Colonic mucosa (tissue), 4 donors: ENCODE measurements at places on chromosomes 4 and X. TPM values are rescaled to one million over a fixed set of nuclear protein-coding genes. Genes with fewer than 3 reads are reported as not detected.

- H3K27me3 ChIP-seq = no peaks in the 10 kb centered on the region
- no peak overlapping the region for H3K4me3 ChIP-seq
- no peaks in the 10 kb centered on the region for H3K4me1 ChIP-seq
- H3K36me3 ChIP-seq = no peaks in the 10 kb centered on the region
- peak overlapping the region; percentile 41 for H3K27ac ChIP-seq
These were observed 99.4 kb upstream of the PGRMC2 start for GRCh38 chr4:128386761-128387599.

DNA sequence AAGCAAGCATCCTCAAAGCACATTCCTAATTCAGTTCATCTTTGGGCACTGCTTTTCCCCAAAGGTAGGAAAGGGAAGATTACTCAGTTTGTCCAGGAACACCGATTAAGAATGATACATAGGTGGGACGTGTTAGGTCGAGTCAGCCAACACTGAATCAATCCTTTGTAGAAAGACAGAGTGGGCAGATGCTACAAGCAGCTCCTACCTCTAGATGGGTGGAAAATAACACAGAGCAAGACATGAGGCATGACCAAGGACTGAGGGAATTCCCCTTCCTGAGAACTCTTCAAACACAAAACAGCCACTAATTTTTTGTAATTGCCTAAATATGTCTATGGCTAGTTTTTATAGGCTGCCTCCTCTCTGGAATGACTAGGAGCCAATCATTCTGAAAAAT lies 331.7 kb downstream of the HNRNPD start:
- no peaks in the 10 kb centered on the region for H3K36me3 ChIP-seq
- peaks cover 3% of the 10 kb centered on the region for H3K4me1 ChIP-seq
- DNase-seq = no peak
- no peak overlapping the region for H3K4me3 ChIP-seq
- no peak overlapping the region for H3K27ac ChIP-seq
- peaks cover 12% of the 10 kb centered on the region for H3K27me3 ChIP-seq

SLIT2 gene
- 2.0 TPM for total RNA-seq

- H3K36me3 ChIP-seq = peaks cover 6% of the 10 kb centered on the region
- H3K4me1 ChIP-seq = peaks cover 32% of the 10 kb centered on the region
- DNase-seq = no peak
- H3K27me3 ChIP-seq = no peaks in the 10 kb centered on the region
These were observed 8.2 kb downstream of the WDR1 start for GRCh38 chr4:10108391-10108790.

- no peaks in the 10 kb centered on the region for H3K36me3 ChIP-seq
- no peaks in the 10 kb centered on the region for H3K4me1 ChIP-seq
- H3K4me3 ChIP-seq = no peak overlapping the region
These were observed 102.8 kb downstream of the ITIH6 start for GRCh38 chrX:54695231-54695630.

GRCh38 chr4:141294306-141294705 lies 73.6 kb downstream of the ZNF330 start:
- no peak for DNase-seq
- H3K4me3 ChIP-seq = no peak overlapping the region
- no peaks in the 10 kb centered on the region for H3K36me3 ChIP-seq
- H3K27me3 ChIP-seq = no peaks in the 10 kb centered on the region
- no peak overlapping the region for H3K27ac ChIP-seq

GIMD1 gene
- total RNA-seq = not detected

GRCh38 chr4:18021470-18021719 lies 160 bp downstream of the LCORL start:
- peak overlapping the region; percentile 93 for H3K4me3 ChIP-seq
- H3K27me3 ChIP-seq = no peaks in the 10 kb centered on the region
- peak overlapping the region; percentile 98 for H3K27ac ChIP-seq
- H3K4me1 ChIP-seq = peaks cover 9% of the 10 kb centered on the region

GRCh38 chr4:100895556-100896197 lies 377.9 kb upstream of the EMCN start:
- no peak for DNase-seq
- H3K36me3 ChIP-seq = no peaks in the 10 kb centered on the region
- H3K4me1 ChIP-seq = no peaks in the 10 kb centered on the region
- H3K4me3 ChIP-seq = no peak overlapping the region
- H3K27me3 ChIP-seq = no peaks in the 10 kb centered on the region
- no peak overlapping the region for H3K27ac ChIP-seq

- no peaks in the 10 kb centered on the region for H3K36me3 ChIP-seq
- H3K27ac ChIP-seq = peak overlapping the region; percentile 75
- H3K27me3 ChIP-seq = no peaks in the 10 kb centered on the region
- H3K4me3 ChIP-seq = no peak overlapping the region
- DNase-seq = peak; percentile 46
These were observed 97.0 kb downstream of the AFAP1 start for GRCh38 chr4:7842384-7843279.

- H3K4me1 ChIP-seq = no peaks in the 10 kb centered on the region
- no peak for DNase-seq
- no peaks in the 10 kb centered on the region for H3K36me3 ChIP-seq
- H3K27ac ChIP-seq = no peak overlapping the region
- H3K4me3 ChIP-seq = no peak overlapping the region
- H3K27me3 ChIP-seq = no peaks in the 10 kb centered on the region
These were observed 95.1 kb downstream of the GBA3 start for GRCh38 chr4:22787753-22788375.

GRCh38 chr4:1466034-1466862 lies 60.0 kb upstream of the NKX1-1 start:
- no peaks in the 10 kb centered on the region for H3K36me3 ChIP-seq
- no peak overlapping the region for H3K27ac ChIP-seq
- H3K27me3 ChIP-seq = peaks cover 8% of the 10 kb centered on the region

DNA sequence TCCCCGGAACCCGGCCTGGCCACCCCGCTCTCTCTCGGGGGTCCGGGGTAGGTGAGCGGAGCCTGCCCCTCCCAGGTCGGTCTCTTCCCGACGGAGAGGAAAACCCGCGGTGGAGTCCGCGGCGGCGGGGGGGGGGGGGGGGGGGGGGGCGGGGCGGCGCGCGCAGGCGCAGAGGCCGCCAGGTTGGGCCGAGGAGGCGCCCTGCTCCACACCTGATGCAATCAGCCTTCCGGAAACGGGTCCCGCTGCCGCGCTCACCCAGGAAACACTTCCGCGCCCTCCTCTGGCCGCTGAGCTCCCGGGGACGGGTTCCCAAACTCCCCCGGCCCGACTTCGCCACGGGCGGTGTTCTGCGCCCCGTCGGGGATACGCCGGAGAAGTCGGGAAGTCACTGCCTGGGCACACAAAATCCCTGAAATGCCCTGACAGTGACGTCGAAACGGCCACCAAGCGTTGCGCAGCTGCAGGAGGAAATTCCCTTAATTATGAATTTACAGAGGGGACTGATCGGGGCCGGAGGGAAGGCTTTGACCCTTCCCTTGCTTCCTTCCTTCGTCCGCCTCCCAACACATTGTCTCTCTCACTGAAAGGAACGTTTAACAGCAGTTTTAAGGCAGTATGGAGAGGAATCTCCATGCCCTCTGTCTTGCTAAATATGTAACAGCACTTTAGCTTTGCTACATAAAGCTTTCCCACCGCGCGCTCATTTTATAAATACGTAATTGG lies 2.1 kb upstream of the APBB2 start:
- peak overlapping the region; percentile 56 for H3K27ac ChIP-seq
- DNase-seq = peak; percentile 83
- peaks cover 4% of the 10 kb centered on the region for H3K4me1 ChIP-seq
- H3K4me3 ChIP-seq = peak overlapping the region; percentile 48

- no peak overlapping the region for H3K4me3 ChIP-seq
- no peak for DNase-seq
- H3K36me3 ChIP-seq = no peaks in the 10 kb centered on the region
- H3K27ac ChIP-seq = no peak overlapping the region
- no peaks in the 10 kb centered on the region for H3K27me3 ChIP-seq
- H3K4me1 ChIP-seq = no peaks in the 10 kb centered on the region
These were observed 29.4 kb downstream of the C4orf51 start for GRCh38 chr4:145709336-145709735.

DNA sequence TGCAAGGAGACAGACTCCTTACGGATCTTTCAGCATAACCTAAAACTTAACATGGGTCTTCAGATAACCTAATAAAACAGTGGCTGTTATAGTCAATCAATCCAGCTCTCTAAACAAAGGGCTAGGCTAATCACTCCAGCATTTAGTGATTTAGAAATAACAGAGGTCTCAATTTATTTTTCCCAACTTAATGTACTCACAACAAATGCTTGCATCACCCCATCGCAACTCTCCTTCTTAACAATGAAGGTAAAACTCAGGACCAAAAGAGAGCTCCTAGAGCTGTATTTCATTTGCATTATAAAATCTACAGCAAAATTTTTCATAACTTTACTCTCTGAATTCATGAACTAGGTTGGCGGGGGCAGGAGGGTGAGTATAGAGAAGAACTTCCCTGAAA lies 1.1 kb downstream of the LIN54 start:
- H3K4me3 ChIP-seq = peak overlapping the region; percentile 72
- DNase-seq = no peak
- H3K27ac ChIP-seq = peak overlapping the region; percentile 80
- H3K27me3 ChIP-seq = no peaks in the 10 kb centered on the region
- H3K36me3 ChIP-seq = no peaks in the 10 kb centered on the region
- peaks cover 7% of the 10 kb centered on the region for H3K4me1 ChIP-seq

TET2 gene
- 20.0 TPM for total RNA-seq

- H3K4me1 ChIP-seq = no peaks in the 10 kb centered on the region
- H3K27me3 ChIP-seq = no peaks in the 10 kb centered on the region
- no peaks in the 10 kb centered on the region for H3K36me3 ChIP-seq
- DNase-seq = no peak
- H3K4me3 ChIP-seq = no peak overlapping the region
These were observed 67.0 kb upstream of the FAT1 start for GRCh38 chr4:186790630-186791029.

DNA sequence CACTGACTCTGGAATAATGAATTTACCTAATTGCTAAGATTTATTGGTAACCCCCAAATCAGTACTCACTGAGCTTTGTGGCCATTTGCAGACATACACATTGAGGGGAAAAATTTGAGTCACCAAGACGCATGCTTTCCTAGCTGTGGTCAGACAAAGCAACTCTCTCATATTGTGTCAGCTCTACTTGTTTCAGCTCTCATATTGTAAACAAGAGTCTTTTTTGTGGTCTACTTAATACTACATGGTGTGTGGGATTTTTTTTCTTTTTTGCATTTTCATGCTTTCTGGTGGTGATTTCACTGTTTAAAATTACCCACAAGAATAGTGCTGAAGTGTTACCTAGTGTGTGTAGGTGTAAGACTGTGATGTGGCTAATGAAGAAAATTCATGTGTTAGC lies 428.2 kb upstream of the GALNT7 start:
- no peaks in the 10 kb centered on the region for H3K4me1 ChIP-seq
- H3K27ac ChIP-seq = no peak overlapping the region
- no peak for DNase-seq

- no peaks in the 10 kb centered on the region for H3K4me1 ChIP-seq
- no peak for DNase-seq
- H3K27me3 ChIP-seq = no peaks in the 10 kb centered on the region
- no peak overlapping the region for H3K27ac ChIP-seq
- H3K36me3 ChIP-seq = no peaks in the 10 kb centered on the region
These were observed 289.2 kb downstream of the FBXW7 start for GRCh38 chr4:152246659-152247058.

LRIT3 gene
- not detected for total RNA-seq

- H3K4me1 ChIP-seq = no peaks in the 10 kb centered on the region
- H3K27ac ChIP-seq = no peak overlapping the region
- no peak overlapping the region for H3K4me3 ChIP-seq
- H3K36me3 ChIP-seq = no peaks in the 10 kb centered on the region
- H3K27me3 ChIP-seq = no peaks in the 10 kb centered on the region
These were observed 438.1 kb downstream of the GBA3 start for GRCh38 chr4:23130845-23131244.

CT55 gene
- total RNA-seq = not detected

TASL gene
- 0.49 TPM for total RNA-seq

DNA sequence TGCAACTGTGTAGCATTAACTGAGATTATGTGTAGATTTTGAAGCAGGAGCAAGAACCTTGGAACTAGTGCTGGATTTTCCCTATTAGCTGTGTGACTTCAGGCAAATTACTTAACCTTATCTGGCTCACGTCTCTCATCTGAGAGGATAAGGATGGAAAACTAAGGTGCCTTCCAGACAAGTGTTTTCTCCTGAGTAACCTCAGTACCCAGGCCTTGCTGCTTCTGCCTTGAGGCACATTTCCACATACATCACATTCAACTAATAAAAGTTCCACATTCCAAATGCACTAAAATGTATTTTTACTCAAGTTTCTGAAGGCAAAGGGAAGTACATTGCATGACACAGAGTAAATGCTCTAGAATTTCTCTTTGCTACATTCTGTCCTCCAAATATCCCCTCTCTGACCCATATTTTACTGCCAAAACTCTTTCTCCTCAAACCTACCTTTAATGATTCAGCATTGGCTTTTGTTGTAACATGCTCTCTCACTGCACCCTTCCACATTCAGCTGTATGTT lies 195.4 kb upstream of the ADGRL3 start:
- no peak overlapping the region for H3K4me3 ChIP-seq
- H3K4me1 ChIP-seq = no peaks in the 10 kb centered on the region
- no peaks in the 10 kb centered on the region for H3K36me3 ChIP-seq
- DNase-seq = no peak

DNA sequence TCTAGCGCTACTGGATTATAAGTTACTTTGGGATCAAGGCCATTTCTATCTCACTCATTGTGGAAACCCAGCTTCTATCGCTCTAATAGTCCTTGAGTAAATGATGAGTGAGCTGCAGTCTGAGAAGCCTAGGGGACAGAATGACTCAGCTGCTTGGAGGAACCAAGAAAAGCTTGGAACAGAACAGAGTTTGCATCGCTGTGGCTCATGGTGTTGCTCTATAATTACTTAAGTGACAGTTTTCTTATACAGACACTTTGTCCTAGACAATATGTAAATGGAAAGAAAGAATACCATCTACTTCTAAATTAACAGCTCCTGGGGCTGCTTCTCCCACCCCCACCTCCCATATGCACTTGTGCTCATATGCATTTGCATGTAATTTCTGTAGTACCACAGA lies 156.9 kb downstream of the SLIT2 start:
- no peak overlapping the region for H3K4me3 ChIP-seq
- no peaks in the 10 kb centered on the region for H3K27me3 ChIP-seq
- DNase-seq = no peak
- no peak overlapping the region for H3K27ac ChIP-seq

INPP4B gene
- 10.0 TPM for total RNA-seq

DNA sequence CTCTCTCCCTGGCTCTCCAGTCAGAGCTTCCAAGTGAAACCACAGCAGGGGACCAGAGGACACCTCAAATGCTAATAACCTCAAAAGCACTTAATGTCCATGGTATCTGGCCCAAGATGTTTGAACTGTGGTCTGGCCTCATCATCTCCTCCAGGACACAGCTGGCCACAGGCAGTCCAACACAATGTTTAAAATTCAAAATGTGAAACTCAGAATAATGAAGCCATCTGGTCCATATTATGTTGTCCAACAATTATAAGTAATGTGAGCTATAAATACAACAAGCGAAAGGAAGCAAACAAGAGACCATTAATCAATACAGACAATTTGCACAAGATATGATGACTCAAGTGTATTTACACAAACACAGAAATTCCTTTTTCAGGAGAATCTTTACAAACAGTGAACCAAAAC lies 90.7 kb upstream of the S100G start:
- H3K27me3 ChIP-seq = no peaks in the 10 kb centered on the region
- H3K4me1 ChIP-seq = no peaks in the 10 kb centered on the region
- H3K4me3 ChIP-seq = no peak overlapping the region
- no peak overlapping the region for H3K27ac ChIP-seq
- H3K36me3 ChIP-seq = no peaks in the 10 kb centered on the region

- H3K27ac ChIP-seq = peak overlapping the region; percentile 55
- H3K27me3 ChIP-seq = no peaks in the 10 kb centered on the region
- DNase-seq = no peak
- H3K4me1 ChIP-seq = no peaks in the 10 kb centered on the region
These were observed 16.3 kb downstream of the SPRY1 start for GRCh38 chr4:123412700-123413512.
